ENCODE measurements at places on chromosomes 1 and 21.

GRCh38 chr1:204685236-204686006 is at the start of gene LRRN2:
TSS of gene LRRN2 (minus strand) at chr1:204685738. CDS start at chr1:204619992, 65,746 bp downstream.
- DNase-seq = no peak

- no peak for DNase-seq
Measured at GRCh38 chr21:36839123-36839522, 127.3 kb downstream of the HLCS start.

DNA sequence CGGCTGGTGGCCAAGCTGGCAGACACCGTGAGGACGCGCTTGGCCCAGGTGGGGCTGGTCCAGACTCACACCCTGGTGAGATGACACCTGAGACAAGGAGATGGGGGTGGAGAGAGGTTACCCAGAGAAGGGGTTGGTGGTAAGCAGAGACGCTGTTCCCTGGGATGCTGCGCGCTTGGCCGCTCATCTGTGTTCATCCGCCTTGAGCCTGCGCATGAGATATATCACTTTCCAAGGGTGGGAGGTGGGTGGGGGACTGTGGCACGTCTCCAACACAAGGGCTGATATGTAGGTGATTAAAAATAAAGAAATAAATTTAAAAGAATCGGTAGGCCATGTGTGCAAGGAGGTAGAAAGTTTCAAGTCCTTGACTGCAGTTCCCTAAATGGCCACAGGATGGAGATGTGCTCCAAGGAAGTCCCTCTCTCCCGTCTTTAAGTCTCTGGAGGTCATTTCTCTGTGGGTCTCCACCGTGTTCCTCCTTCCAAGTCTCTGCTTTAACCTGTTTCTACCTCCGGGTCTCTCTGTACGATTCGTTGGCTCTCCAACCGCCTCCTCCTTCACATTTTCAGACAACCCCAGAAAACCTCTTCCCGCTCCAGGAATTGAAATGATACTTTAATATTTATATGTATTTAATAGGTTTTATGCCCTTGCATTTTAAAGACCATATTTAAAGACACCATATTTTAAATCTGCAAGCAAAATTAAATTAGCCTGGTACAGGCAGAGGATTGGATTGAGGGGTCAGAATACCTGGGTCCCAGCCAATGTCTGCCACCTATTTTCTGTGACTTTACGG is 4.5 kb downstream of the TTC24 start:
- DNase-seq = peak; percentile 60

GRCh38 chr1:157403608-157404007 is 148.7 kb downstream of the FCRL5 start:
- DNase-seq = no peak

DNA sequence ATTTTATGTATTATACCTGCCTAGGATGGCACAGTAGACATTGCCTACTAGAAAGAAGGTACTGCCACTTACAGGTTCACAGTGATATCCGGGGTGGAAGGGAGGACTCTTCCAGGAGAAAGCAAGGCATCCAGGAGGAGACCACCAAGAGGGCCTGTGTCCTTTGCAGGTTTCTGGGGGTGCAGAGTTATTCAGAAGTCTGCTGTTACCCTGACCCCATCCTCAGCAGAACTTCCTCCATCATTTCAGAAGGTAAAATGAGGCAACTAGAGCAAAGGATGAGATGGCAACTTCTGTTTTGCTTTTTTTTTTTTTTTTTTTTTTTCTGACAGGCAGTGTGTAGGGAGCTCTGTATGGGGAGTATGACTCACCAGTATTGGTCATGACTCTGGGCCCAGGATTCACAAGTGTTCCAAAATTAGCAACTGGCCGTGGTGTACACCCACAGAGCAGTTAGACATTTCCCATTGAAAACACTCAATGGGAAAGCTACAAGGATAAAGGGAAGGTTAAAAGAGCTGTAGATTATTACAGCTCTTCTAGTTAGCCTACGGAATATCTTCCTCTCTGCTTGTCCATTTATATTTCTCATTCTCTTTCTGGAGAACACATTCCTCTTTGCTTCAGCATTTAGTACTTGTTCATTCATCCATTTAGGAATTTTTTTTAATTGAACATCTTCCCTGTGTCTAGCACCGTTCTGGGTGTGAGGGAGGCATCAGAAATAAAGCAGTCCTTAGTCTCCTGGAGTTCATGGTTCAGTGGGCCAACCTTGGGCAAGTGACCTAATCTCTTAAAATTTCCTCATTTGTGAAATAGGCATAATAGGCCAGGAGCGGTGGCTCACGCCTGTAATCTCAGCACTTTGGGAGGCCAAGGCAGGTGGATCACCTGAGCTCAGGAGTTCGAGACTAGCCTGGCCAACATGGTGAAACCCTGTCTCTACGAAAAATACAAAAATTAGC is 50.5 kb upstream of the PPP2R5A start:
- DNase-seq = no peak

DNA sequence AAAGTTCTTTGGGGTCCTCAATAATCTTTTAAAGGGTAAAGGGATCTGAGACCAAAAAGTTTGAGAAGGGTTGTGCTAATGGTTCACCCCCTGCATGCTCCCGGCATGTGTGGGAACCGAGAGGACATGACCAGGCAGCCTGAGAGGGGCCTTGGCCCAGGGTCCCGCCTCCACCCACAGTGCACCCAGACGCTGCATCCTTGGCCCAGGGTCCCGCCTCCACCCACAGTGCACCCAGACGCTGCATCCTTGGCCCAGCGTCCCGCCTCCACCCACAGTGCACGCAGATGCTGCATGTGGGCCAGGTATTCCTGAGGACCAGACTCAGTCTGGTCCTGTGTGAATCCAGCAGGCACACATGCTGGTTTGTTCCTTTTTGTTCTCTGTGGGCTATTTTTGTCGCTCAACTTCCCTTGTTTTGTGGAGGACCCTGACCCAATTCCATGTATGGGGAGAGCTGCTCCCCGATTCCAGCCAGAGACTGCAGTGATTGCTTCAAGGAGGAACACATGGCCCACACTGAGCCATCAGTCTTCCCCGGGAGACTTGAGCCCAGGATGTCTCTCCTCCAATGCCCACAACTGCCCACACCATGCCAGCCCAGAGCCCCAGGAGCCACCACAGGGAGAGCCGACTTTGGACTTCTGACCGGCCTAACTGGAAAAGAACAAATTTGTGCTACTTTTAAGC is 3.5 kb downstream of the NPHP4 start:
- no peak for DNase-seq

GRCh38 chr1:156641761-156642264 is at the start of gene BCAN:
TSS of gene BCAN (plus strand) at chr1:156642117. CDS start at chr1:156646055, 3,938 bp downstream.
- DNase-seq = no peak

GRCh38 chr1:201925981-201926645 is 20.2 kb downstream of the LMOD1 start:
- no peak for DNase-seq

Measured in stimulated activated CD4-positive, alpha-beta T cell treated with anti-CD3 and anti-CD28 coated beads, Interleukin-1b, Interleukin-23, amount 100 ng/mL, for 1 hour (primary cell).